ENCODE measurements at places on chromosomes 13 and 19.
A peak's percentile ranks its signal among the peaks of the same experiment; 100 is the strongest.

GRCh38 chr19:49557641-49558325, 22.6 kb downstream of the NOSIP start:
- DNase-seq, result no peak

DNA sequence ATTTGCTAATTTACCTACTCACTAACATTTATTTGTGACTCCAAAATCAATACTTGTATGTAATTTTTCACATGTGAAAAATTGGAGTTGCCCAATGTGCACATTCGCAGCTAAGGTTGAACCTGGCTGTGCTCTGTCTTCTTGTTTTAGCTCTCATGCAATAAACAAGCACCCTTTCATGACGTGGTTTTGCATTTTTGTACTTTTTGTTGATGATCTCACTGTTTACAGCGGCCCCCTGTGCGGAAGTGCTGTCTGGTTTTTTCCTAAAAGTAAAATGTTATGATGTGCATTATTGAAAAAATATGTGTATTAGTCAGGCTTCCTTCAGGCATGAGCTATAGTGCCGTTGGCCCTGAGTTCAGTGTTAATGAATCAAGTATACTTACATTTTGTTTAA, 18.1 kb downstream of the DGKH start:
- no peak for DNase-seq

- no peak for DNase-seq
Measured at GRCh38 chr19:51521781-51522180, 9.7 kb downstream of the SIGLEC6 start.

DNA sequence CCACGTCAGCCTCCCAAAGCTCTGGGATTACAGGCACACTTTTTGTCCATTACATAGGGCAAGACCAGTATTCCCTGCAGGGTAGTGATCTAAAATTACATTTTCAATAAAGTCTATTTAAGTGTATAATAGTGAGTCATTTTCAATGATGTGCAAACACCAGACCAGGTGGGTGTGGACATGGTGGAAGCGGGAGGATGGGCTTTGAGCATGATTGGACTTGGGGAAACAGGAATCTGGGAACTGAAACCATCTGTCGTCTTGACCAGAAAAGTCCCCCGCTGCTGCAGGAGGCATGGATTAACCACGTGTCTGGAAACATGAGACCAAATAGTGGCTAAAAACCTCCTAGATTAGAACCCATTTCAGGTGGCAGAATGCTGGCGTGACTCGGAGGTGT, 4.9 kb downstream of the FXYD3 start:
- no peak for DNase-seq

- no peak for DNase-seq
Measured at GRCh38 chr19:46191972-46192371, 37.6 kb upstream of the IGFL1 start.

DNA sequence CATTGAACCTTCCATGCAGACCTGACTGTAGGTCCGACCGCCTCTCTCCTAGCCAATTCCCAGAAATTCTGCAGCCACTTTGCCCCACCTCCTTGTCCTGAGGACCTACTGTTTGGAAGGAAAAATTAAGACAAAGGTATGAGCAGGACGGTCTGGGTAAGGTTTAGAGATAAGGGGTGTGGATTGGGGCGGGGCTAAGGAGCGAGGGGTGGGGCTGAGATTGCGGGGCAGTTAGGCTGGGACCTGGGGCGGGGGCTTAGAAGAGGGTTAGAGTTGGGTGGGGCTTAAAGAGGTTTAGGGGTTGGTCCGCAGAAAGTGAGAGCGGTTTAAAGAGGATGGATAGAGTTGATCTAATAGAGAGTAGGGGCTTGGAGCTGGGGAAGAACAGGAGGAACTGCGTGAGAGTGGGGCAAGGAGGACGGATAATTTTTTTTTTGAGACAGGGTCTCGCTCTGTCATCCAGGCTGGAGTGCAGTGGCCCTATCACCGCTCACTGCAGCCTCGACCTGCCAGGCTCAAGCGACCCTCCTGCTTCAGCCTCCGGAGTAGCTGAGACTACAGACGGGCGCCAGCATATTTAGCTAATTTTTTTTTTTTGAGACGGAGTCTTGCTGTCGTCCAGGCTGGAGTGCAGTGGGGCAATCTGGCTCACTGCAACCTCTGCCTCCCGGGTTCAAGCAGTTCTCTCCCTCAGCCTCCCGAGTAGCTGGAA, 1.7 kb upstream of the ZNF865 start:
- no peak for DNase-seq

DNA sequence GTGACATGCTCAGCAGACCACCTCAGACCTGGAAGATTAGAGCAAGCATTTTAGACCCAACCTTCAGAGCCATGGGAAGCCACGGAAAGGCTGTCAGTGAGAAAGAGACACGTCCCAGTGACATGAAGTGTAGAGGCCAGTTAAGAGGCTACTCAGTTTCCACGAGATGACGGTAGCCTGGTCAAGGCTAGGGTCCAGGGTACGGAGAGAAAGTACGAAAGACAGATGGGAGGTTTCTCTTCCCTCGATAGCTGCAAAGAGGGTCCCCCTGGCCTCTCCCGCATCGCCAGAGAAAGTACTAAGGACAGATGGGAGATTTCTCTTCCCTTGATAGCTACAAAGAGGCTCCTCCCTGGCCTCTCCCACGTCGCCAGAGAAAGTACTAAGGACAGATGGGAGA, 8.6 kb downstream of the ZSCAN5A start:
- no peak for DNase-seq

GRCh38 chr19:16030964-16031871, 45.1 kb upstream of the TPM4 start:
- DNase-seq, result no peak

- DNase-seq, result no peak
Measured at GRCh38 chr13:113963376-113963775, 10.5 kb downstream of the C13orf46 start.

DNA sequence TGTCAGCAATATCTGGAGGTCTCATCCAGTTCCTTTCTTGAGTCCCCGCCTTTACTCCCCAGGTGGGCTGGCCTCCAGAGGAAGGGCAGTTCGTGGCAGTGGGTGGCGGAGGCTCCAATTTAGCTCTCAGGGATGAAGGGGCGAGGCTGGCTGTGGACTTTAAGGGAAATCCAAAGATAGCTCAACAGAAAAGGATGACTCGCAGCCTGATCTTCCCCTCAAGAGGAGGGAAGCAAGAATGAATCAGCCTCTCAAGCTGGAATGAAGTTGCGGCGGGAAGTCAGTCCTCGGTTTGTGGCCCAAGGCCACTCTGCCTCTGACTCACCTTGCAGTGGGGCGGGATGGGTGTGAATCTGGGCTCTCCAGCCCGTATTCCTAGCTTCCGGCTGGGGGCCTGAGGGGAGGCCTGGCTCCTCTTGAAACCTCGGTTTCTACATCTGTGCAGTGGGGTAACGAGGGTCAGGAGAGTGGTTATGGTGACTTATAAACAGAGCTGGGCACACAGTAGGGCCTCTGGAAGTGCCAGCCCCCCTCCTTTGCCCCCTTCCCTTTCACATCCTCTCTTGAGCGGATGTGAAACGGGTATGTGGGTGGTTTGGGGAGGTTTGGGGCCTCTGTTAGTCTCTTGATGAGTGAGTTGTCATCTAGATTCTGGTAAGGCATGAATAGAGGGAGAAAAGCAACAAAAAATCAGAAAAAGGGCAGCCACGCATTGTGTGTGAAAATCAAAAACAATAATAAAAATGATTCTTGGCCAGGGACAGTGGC, 10.5 kb upstream of the SMG9 start:
- DNase-seq, result no peak

- no peak for DNase-seq
Measured at GRCh38 chr13:73096173-73096572, 37.4 kb downstream of the KLF5 start.

GRCh38 chr19:4811328-4812131, 20.0 kb downstream of the TICAM1 start:
- peak; percentile 53 for DNase-seq

DNA sequence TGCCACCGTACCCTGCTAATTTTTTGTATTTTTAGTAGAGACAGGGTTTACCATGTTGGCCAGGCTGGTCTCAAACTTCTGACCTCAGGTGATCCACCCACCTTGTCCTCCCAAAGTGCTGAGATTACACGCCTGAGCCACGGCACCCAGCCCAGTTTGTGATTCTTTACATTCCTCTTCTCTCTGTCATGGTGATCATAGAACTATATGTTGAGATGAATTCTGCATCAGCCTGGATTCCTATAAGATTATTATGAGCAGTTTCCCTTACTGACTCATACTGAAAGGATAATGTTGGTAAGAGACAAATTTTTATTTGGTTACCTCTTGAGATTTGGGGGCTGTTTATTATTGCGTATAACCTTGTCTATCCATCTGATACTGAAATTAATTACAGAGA, 121.5 kb upstream of the CSNK1A1L start:
- DNase-seq, result no peak

DNA sequence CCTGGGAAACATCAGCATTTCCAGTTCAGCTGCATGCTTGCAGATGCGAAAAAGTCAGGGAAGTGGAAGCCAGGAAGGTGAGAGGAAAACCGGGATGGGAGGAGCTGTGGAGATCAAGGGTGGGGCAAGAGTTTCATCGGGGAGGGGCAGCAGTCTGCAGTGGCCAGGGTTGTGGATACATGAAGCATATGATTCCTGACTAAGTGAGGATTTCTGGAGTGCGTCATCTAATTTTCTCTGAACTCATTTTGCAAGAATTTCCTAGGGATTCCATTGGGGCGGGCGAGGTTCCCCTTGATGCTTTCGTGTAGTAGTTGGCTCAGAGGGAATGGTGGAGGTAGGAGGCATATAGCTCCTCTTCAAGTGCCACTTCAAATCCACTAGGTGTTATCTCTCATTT, 344.1 kb upstream of the TMTC4 start:
- no peak for DNase-seq

DNA sequence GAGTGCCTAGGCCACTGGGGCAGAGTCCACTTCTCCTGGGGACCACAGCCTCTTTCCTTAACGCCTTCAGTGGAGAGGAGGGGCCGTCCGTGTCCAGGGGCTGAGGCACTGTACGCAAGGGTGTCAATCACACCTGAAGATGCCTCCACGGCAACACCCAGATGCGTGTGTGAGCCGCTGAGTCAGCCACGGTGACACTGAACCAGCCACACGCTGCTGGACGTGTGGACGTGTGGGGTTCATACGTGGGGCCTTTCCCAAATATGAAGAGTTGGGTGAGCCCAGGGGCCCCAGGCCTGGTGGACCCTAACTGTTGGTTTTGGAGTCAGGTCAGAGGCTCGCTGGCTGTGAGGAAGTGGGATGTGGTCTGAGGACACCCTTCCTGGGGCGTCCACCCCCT, 51.6 kb downstream of the TMEM255B start:
- no peak for DNase-seq

DNA sequence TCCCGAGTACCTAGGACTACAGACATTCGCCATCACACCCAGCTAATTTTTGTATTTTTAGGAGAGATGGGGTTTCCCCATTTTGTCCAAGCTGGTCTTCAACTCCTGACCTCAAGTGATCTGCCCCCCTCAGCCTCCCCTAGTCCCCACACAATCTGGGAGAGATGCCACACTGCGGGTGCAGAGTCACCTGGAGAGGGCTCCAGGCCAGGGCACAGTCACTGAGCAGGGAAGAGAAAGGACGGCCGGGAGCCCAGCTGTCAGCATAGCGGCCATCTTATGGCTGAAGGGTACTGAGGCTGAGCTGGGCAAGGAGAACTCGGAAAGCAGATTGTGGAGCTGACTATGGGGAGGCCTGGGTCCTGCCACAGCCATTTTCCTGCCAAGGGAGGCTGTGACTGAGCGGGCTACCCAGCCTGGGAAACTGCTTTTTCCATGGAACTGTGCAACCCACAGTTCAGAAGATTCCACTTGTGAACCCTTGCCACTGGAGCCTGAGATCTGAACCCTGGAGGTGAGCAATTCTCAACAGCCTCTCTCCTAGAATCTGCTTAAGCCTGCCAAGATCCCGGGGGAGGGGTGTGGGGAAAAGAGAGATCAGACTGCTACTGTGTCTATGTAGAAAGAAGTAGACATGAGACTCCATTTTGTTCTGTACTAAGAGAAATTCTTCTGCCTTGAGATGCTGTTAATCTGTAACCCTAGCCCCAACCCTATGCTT, 109.2 kb downstream of the ZNF486 start:
- DNase-seq, result no peak

GRCh38 chr19:34676697-34677385, at the start of gene SCGB2B2:
Gene SCGB2B2, minus strand, starts transcription at chr19:34677159. Its CDS starts 82,596 bp downstream, at chr19:34594563.
- no peak for DNase-seq

GRCh38 chr19:12985049-12985776, 10.1 kb upstream of the NFIX start:
- peak; percentile 80 for DNase-seq

DNA sequence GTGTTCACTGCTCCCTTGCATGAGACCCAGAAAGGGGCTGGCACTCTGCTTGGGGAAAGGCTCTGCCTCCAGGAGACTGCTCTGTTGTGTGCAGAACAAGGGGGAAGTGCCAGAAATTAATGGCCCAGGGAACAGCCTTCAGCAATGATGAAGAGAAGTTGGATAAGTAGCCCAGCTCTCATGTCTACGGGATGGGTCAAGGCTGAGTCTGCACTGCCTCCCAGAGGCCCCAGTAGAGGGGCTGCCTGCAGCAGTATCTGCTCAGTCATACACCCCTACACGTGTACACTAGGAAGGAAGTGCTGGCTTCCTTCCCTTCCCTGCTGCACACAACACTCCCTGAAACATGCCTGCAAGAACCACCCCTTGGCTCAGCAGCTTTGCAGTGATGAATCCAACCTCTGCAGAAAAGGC, 54.6 kb upstream of the URI1 start:
- no peak for DNase-seq

DNA sequence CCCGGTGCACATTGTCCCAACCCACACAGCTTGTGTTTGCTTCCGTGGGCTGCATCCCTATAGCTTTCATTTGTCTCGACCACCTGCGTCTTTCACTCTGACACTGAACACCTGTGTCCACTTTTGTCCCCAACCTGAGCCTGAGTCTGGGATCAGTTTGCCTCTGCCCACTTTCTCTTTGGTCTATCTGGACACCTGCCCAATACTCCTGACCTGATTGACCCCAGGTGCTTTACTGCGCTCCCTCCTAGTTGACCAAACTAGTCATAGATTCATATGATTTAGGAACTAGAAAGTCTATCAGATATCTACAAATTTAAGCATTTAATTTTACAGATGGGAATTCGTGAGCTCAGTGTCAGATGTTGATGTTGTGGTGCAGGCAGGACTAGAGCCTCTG, 209.9 kb downstream of the DCT start:
- no peak for DNase-seq

- DNase-seq, result no peak
Measured at GRCh38 chr13:48600374-48601364, 53.1 kb upstream of the CYSLTR2 start.

DNA sequence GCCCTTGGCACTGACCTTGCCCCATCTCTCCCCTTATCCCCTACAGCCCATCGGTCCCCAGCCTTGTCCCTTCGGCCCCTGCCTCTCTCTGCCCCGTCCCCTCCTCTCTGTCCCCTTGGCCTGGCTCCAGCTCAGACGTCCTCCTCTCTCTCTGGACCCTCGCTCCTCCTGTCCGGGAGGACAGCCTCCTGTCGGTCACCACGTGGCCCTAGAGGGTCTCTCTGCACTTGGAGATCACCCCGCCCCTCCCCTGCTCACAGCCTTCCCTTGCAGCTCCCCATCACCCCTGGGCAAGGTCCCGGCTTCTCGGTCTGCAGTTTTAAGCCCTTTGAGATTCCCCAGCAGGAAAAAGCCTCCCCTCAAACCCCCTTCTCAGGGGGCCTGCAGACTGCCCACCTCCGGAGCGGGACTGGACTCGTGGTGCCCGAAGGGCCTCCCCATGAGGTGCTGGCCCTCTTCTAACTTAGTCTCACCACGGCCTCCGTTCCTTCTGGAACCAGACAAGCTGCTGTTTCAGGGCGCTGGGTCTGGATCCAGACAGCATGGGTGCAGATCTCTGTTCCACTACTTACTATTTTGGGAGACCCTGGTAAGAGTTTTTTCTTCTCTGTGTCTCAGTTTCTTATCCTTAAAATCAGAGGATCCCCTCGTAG, 3.3 kb upstream of the KLK15 start:
- DNase-seq, result no peak

- DNase-seq, result no peak
Measured at GRCh38 chr13:106104281-106104901, 431.1 kb downstream of the EFNB2 start.

Measured in C1 segment of cervical spinal cord (tissue), 14 donors.